ENCODE measurements at places on chromosomes 3 and 15.

GRCh38 chr15:68200016-68200861, 4.9 kb downstream of the CALML4 start:
- DNase-seq = no peak

DNA sequence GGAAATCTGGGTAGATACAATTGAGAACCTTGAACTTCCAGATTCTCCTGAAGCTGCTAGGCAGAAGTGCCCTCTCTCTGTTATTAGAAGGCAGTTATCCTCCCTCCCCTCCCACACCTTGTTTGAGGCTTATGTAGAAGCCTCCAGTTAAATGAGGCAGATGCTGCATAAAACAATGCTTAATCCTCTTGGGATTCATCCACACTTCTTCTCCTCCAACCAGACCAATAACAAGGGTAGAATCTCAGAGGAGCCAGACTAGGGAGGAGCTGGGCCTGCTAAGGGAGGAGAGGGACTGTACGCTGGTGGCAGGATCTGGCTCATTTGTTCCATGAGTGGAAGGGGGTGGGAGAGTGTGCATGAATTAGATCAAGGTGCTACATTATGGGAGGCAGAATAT, 88.3 kb upstream of the PRR23C start:
- DNase-seq = no peak

GRCh38 chr3:63343674-63344073, 65.6 kb downstream of the SYNPR start:
- DNase-seq = peak; percentile 99

DNA sequence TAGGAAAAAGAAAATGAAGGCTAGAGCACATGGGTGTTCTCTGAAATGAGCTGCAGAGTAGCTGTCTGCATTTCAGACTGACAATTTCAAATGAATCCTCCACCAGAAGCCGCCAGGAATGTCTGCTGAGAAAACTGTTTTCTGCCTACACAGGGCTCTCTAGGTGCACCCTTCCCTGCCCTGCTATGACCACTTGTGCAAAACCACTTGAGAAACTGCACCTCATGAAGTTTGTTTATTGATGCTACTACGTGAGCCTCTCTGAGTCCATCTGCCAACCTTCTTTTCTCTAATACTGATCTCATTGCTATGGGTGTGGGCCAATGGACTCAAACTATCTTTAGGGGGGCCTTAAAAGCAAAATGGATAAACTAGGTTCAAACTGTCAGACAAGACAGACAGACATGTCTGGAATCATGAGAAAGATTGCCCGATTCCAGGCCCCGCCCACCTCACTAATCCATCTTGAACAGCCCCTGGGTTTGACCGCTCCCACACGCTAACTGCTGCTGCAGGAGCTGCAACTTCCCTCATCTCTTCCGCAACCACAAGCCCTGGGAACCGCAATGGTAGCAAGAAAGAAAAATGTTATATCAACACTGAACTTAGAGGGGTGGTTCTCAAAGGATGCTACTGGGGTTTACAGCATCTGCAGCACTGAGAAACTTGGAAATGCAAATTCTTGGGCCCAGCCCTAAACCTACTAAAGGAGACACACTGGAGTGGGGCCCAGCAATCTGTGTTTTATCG, 9.0 kb upstream of the CD47 start:
- no peak for DNase-seq

GRCh38 chr3:25900161-25900560, 110.3 kb downstream of the OXSM start:
- no peak for DNase-seq

GRCh38 chr15:90113166-90113565, 10.9 kb upstream of the IDH2 start:
- no peak for DNase-seq

GRCh38 chr3:37712918-37713817, 148.5 kb upstream of the CTDSPL start:
- DNase-seq = peak; percentile 50

GRCh38 chr3:166257715-166258114, 420.5 kb upstream of the BCHE start:
- no peak for DNase-seq

GRCh38 chr15:47610736-47611135, 106.6 kb upstream of the SEMA6D start:
- DNase-seq = no peak
